ENCODE measurements at places on chromosomes 2 and 18. TPM values are rescaled to one million over a fixed set of nuclear protein-coding genes. Genes with fewer than 3 reads are reported as not detected.

DNA sequence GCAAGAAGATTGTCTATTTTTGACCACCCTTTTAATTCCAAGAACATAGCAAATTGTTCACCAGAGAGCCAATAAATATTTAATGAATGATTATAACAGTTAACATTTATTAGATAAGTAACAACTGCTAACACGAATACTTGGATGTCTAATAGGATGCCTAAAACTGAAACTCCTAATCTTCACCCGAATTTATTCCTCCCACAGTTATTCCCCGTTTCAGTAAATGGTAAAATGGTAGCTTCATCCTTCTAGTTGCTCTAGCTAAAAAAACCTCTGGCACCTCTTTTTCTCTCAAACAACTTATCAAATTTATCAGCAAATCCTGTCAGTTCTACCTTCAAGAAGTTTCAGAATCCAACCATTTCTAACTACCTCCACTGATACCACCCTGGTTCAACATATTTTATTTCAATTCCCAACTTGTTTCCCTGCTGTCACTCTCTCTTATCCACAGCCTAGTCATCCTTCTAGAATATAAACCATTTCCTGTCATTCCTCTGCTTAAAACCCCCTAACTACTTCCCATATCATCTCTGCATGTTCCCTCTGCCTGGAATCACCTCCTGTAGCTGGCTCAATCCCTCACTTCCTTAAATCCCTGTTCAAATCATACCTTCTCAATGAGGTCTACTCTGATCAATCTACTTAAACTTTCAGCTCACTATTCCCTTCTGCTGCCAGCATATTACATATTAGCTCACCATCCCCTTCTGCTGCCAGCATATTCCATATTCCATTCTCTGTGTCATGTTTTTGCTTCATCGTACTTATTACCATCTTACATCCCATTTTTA, 93.8 kb downstream of the ROCK2 start:
- no peak for DNase-seq

- no peak for DNase-seq
These were observed 1791.6 kb downstream of the SUCLG1 start for GRCh38 chr2:82667491-82667890.

- DNase-seq = no peak
These were observed 318.8 kb upstream of the REV1 start for GRCh38 chr2:99808361-99809200.

DNA sequence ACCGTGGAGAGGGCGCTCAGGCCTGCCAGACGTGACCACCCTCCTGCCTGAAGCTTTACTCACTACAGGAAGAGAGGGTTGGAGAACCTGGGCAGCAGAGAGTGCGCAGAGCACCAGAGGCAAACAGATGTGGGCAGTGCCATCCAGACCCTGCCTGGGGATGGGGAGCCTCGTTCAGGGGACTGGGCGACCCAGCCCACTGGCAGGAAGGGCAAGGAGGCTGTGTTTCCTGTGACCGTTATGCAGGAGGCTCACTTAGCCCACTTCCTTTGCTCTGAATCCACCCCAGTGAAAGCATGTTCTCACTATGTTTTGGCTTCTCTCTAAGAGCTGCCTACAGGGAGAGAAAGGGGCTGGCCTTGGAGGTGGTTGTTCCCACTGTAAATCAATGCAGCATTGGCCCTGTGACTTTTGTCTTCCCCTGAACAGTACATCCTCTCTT, 23.0 kb upstream of the ACKR3 start:
- no peak for DNase-seq

FAM124B gene
- total RNA-seq = not detected

CHRND gene
- 5.8 TPM for total RNA-seq
